Stimulated activated CD8-positive, alpha-beta memory T cell treated with anti-CD3 and anti-CD28 coated beads, Interleukin-4, amount 100 ng/mL, for 4 hours (primary cell): ENCODE measurements at places on chromosomes 16 and 17.

DNA sequence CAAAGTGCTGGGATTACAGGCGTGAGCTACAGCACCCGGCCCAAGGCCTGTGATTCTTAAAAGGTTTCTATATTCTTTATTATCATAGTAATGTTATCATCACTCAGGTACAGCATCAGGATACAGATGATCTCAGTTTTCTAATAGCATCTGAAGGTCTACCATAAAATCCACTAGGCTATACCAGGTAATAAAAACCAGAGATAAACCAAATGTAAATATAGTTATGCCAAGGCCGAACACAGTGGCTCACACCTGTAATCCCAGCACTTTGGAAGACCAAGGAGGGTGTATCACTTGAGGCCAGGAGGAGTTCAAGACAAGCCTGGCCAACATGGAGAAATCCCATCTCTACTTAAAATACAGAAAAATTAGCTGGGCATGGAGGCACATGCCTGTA is 53.8 kb downstream of the SYNRG start:
- no peak for DNase-seq

GRCh38 chr16:2048116-2048543 is 345 bp downstream of the TSC2 start:
- no peak for DNase-seq

DNA sequence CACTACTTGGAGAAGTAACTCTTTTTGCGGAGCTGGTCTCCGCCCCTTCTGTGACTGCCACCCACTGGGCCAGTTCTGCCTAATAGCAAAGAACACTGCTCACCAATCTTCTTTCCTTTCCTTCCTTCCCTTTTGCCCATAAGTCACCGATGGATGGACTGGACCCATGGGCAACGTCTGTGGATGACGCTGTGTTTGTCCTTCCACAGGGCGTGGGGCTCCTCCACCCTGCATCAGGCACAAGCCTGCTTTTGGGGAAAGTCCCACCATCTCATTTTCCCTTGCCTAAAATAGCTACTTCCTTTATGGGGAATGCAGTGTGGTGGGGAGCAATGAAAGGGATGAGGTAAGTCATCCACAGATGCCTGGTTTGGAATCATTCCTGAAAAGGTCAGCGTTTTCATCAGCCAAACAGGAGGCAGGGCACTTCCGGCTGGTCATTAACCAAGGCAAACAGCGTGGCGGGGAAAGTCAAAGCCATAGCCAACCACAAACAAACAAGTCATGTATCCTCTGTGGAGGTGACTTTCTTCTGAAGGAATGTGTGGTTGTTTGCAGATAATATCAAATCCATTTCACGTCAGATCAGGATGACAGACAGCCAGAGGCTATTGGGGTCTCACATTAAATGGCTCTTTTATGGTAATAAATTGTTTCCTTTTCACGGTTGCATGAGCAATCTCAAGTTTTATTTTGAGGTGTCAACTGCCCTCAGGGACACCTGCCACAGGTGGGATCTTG is 30.7 kb upstream of the MED9 start:
- no peak for DNase-seq

DNA sequence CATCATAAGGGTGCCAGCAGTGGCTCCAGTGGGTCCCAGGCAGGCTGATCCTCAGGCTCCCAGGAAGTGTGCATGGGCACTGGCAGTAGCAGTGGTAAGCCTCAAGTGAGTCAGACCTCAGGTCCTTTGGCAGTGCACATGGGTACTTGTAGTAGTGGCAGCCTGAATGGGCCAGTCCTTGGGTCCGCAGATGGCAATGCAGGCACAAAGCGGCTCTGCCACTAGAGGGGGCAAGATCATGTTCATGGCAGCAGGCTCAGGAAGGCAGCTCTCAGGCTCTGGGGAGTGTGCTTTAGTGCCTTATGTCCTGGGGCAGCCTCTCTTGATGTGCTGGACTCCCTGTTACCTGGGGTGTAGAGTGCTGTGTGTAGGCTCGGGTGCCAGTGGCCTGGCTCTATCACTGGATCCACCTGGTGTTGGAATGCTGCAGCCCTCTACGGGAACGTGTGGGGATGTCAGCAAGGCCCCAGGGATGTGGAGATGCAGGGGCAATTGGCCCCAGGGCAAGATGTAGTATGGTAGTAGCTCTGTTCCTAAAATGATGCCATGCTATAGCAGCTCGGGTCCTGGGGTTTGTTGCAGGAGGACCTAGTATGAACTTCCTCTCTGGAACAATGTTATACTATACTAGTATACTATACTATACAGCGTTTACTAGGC is 11.0 kb downstream of the ACSM3 start:
- no peak for DNase-seq

DNA sequence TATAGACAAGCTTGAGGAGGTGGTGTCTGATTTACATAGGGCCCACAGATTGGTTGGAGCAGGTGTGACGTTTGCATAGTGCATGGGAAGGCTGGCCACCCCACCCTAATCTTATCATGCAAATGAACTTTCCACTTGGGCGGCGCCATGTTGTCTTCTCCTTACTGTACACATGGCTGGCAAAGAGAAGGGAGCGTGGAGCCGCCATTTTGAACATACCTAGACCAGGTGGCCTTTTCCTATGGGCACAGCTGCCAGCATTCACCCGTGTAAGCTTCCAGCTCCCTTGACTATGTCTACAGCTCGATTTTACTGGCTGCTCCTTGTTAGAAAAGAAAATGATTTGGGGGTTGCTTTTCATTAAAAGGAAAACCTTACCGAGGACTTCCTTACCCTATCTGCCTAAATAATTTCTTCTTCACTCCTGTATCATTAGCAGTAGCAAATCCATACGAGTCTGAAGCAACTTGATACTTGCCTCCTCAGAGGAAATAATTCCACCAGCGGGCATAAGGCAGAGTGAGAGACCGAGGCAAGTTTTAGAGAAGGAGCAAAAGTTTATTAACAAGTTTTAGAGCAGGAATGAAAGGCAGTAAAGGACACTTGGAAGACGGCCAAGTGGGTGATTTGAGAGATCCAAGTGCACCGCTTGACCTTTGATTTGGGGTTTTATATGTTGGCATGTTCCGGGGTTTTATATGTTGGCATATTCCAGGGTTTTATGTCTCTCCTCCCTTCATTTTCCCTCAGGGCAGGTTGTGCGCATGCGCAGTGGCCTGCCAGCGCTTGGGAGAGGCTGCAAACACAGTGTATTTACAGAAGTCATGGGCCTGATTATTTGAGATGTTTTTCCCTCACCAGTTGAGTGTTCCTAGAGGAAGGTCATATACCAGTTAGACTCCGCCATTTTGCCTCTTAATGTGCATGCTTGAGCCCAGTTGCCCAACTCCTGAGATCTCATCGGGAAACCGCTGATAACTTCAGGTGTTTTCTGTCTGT is 65.7 kb downstream of the MARF1 start:
- DNase-seq = no peak
